ENCODE measurements at places on chromosomes 16 and 17.

- DNase-seq, result no peak
Measured at GRCh38 chr16:12881182-12881581, 20.2 kb upstream of the SHISA9 start.

DNA sequence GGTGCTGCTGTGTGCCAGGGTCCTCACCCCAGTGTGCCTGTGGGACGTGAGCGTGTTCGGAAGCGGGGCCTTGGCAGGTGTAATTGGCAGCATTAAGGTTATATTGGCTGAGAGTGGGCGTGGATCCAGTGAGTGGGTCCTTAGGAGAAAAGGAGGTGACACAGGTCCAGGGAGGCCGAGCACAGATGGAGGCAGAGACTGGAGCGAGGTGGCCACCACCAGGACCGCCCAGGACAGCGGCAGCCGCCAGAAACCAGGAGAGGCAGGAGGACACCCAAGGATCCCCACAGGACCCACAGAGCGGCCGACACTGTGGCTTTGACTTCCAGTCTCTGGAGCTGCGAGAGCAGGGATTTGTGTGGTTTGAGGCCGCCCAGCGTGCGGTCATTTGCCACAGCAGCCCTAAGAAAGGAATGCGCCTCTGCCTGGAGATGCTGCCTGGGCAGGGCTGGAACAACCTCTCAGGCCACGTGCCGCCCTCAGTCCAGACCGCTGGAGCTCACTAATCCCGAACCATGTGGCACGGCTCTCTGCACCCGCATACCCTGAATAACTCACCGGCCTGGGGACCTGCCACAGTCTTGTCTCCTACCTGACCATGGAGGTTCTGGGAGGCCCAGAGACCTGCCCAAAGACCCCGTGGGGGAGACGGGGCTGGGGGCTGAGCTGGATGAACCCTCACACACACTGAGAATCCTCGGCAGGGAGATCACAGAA lies 45.4 kb downstream of the SOX8 start:
- DNase-seq, result no peak

- no peak for DNase-seq
Measured at GRCh38 chr17:69733171-69734012, 318.9 kb downstream of the MAP2K6 start.

DNA sequence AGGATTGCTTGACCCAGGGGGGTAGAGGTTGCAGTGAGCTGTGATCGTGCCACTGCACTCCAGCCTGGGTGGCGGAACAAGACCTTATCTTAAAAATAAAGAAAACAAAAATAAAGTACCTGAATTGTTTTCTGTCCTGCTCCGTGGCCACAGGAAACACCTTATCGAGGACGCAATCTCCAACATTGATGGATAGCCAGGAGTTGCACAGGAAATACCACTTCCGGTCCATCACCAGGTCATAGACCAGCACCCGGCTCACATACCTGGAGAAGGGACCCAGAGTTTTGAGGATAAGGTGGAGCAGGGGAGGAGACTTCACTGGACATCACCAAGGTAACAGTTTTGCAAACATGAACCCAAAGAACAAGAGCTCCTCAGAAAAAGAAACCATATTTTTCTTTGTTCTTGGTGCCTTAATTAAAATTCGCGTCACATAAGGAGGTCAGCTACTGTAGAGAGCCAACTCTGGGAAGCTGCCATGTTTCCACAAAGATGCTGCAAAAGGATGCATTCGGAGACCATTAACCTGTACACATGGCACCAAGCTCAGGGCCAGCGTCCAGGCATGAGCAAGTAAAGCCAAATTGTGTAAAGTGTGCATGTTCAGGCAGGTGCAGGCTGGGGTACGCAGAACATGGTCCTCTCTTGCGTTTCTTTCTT lies 55.6 kb upstream of the GCSH start:
- no peak for DNase-seq

GRCh38 chr17:76333673-76334505 lies 19.8 kb downstream of the PRPSAP1 start:
- no peak for DNase-seq

DNA sequence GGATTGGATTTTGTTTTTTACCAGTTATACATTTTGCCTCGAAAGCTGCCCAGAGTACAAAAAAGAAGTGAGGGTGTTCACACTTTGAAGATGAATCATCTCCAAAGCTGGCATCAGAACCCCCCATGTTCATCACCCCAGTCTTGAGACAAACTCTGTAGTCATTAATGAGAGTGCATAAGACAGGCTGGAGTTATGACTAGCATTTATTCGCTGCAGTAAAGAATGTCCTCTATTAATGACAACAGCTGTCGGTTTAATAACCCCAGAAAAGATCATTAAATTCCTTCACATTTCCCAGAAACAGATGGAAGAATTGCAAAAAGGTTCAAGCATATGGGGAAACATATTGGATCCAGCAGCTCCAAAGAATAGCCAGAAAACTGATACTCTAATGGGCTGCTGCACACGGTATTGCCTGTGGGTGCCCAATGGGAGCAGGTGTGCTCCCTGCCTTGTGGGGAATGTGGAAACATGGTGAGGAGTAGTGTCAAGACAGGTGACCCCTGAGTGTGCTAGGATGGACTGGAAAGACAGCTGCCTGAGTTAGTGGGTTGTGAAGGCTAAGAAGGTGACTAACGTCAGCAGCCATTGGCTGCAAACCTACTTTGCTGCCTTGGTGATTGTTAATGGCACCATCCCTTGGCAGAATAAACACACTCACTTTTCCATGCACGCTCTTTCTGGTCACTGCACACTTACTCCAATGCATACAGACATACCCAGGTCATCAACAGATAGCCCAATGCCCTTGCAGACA lies 81.9 kb downstream of the AIPL1 start:
- no peak for DNase-seq

All from nephron progenitor cell (in vitro differentiated cells).